ENCODE measurements at places on chromosomes 6 and 20. TPM values are rescaled to one million over a fixed set of nuclear protein-coding genes. Genes with fewer than 3 reads are reported as not detected.

The ELOVL2 gene
- total RNA-seq = 7.1 TPM

The SYNDIG1 gene
- total RNA-seq = not detected

The CCM2L gene
- total RNA-seq = not detected

The ZNF292 gene
- total RNA-seq = 10.0 TPM

The KIF25 gene
- total RNA-seq = not detected

The TRIM38 gene
- 13.9 TPM for total RNA-seq

The HLA-DRB1 gene
- total RNA-seq = not detected

The PRDM1 gene
- total RNA-seq = 8.0 TPM

The ABHD16B gene
- not detected for total RNA-seq

DNA sequence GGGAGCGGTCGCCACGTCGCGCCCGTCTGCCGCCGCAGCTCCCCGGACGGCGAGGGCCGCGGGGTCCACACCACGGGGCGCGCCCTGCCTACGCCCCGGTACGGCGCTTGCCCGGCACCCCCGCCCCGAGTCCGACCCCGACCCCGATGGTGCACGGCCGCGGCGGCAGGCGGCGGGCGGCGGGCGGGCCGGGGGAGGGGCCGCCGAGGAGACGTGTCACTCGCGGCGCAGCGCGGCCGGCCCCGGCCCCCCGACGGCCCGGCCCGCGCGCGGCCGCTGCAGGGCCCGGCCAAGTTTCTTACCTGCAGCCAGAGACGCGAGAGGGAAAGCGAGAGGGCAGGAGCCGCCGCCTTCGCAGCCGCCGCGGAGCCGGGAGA is 328 bp downstream of the RRBP1 start:
- no peak for DNase-seq

GRCh38 chr6:137112067-137112355 is 61.4 kb downstream of the IL22RA2 start:
- peak; percentile 81 for DNase-seq

DNA sequence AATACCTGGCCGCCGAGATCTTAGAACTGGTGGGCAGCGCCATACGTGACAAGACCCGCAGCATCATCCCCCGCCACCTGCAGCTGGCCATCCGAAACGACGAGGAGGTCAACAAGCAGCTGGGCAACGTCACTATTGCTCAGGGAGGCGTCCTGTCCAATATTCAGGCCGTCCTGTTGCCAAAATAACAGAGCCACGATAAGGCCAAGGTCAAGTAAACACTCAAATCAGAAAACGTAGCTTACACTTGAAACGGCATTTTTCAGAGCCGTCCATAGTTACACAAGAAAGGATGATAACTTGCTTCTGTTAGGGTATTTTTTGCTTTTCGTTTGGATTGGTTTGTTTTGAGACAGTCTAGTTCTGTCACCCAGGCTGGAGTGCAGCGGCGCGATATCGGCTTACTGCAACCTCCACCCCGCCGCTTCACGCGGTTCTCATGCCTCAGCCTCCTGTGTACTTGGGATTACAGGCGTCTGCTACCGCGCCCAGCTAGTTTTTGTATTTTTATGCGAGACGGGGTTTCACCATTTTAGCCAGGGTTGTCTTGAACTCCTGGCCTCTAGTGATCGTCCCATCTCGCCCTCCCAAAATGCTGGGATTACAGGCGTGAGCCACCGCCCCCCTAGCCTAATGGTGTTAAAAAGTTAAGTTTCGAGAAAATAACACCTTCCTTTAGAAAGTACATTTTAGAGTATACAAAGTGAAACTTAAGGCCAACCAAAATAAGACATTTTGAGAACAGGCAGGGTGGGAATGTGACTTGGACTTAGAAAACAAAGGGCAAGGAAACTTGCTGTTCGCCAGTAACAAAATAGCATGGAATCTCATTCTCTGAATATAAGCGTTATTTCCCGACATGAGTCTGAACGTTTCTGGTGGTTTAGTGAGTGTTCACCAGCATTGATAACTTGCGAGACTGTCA is 42.8 kb upstream of the HFE start:
- no peak for DNase-seq

DNA sequence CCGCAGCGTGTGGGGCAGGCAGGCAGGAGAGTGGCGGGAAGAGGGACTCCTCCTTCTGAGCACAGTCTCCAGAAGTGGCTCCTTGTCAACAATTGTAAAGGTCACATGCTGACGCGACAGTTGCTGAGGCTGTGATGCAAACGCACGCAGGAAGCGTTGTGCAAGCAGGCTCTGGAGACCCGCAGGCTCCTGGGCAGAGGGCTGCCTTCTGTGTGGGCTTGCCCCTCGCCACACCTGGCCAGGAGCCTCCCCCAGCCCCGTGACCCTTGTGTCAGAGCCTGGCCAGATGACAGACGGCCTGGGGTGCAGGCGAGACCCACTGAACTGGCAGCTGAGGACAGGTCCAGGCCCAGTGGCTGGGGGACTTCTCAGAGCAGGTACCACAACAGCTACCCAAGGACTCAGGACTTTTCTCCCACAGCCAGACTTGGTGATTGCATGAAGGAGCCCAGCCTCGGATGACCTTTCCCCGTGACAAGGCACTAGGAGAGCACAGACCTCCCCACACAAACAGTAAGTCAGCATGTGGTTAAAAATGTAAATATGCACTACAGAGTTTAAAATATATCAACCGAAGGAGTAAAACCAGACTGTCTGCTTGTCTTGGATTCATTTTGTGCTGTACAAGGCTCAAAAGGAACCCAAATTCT is 222.1 kb upstream of the RREB1 start:
- no peak for DNase-seq

- no peak for DNase-seq
Measured at GRCh38 chr6:163195721-163196691, 218.5 kb upstream of the QKI start.

DNA sequence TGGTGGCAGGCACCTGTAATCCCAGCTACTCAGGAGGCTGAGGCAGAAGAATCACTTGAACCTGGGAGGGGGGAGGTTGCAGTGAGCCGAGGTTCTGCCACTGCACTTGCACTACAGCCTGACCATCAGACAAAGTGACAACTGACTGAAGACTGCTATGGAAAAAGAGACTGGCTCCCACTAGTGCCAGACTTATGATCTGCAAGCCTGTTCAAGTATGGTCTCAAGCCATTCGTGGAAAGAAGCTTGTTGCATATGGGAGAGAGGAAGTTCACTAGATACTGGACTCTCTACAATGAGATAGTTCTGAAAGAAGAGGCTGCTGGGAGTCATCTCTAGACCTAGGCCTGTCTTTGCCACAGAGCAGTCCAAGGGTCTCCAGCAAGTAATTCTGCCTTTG is 26.7 kb downstream of the MDN1 start:
- DNase-seq = peak; percentile 23

DNA sequence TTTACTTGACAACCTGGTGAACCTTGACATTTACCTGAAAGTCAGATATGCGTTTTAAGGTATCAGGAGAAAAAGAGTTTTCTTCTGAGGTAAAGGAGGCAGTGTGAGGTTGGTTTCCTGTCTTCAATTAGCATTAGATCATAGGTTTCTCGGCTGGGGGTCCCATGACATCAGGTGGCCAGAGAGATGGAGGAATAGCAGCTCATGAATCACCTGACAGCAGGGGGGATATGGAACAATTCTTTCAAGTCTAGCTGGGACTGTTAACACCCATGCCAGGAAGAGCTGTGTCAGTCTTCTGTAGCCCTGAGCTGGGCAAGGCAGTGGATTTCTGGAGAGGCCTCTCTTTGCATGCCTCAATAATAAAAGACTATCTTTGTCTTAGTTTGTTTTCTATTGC is 108.0 kb upstream of the TMEM170B start:
- peak; percentile 94 for DNase-seq

DNA sequence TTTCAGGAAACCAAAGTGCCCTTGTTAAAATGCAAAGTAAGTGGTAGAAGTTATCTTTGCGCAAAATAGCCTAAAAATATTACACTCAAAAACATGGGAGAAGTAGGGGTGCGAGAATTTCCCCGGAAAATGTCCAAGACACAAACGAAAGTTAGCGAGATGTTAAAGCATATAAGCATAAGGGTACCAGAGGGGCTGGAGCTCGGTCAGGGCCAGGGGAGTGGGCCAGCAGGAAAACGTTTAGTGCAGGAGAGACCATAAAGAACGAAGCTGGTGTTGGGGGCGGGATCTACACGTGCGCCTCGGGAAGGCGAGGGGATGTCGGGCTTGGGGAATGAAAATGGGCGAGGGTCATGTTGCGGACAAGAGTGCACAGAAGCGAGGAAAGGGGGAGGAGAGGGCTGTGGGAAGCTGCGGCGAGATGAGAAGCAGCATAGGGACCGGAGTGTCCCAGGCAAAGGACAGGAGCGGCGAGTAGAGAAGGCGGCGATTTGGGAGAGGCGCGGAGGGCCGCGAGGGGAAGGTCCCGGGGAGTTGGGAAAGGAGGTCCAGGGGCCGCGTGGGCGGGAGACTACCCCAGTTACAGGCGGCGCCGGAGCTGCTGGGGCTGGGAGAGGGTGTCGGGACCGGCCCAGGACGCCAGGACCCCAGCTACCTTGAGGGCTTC is 600 bp downstream of the XPO5 start:
- peak; percentile 45 for DNase-seq

DNA sequence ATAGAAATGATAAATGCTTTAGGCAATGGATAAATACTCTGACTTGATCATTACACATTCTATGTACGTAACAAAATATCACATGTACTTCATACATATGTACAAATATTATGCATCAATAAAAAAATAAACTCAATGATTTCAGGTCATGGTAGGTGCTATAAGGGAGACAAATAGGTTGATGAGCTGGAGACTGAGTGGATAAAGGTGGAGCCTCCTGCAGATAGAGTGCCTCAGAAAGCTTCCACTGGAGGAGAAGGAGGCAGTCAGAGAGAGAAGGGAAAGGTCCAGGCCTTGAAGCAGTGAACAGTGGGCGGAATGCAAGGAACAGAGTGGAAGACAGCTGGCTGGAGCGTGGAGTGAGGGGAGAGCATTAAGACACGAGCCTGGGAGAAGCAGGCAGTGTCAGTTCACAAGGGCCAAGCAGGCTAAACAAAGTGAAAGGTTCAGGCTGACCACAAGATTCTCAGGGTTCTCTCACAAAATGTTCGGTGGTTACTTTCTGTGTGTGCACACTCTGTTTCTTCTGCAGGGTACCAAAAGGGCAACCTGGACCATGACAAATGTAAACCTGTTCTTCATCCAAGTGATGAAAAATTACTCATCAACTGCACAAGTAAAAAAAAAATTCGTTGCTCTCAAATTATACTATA is 55.9 kb upstream of the SEC63 start:
- no peak for DNase-seq

- DNase-seq = peak; percentile 94
Measured at GRCh38 chr6:47083586-47084047, 41.5 kb upstream of the ADGRF1 start.

GRCh38 chr6:40268166-40268565 is 319.0 kb downstream of the LRFN2 start:
- DNase-seq = no peak

GRCh38 chr6:50410579-50410978 is 302.7 kb upstream of the TFAP2D start:
- no peak for DNase-seq

GRCh38 chr6:72374857-72375256 is 247.0 kb upstream of the KCNQ5 start:
- no peak for DNase-seq

GRCh38 chr6:107709341-107709740 is 114.8 kb downstream of the SCML4 start:
- DNase-seq = no peak

DNA sequence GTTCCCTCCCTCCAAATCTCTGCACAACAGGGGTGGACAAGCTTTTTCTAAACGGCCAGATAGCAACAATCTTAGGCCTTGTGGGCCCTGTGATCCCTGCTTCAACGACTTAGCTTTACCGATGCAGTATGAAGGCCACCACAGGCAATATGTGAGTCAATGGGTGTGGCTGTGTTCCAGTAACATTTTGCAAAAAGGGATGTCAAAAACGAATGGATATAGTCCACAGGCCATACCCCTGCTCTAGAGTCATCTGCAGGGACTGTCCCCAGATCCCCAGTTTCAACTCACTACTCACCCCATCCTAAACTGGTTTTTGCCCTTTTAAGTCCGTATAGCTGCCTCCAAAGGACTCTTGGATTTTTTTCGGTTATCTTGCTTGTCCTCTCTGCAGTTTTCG is 34.4 kb downstream of the ECT2L start:
- no peak for DNase-seq
